IMR-90 (cell line): ENCODE measurements at places on chromosomes 5 and 9. TPM values are rescaled to one million over a fixed set of nuclear protein-coding genes. Genes with fewer than 3 reads are reported as not detected.

DNA sequence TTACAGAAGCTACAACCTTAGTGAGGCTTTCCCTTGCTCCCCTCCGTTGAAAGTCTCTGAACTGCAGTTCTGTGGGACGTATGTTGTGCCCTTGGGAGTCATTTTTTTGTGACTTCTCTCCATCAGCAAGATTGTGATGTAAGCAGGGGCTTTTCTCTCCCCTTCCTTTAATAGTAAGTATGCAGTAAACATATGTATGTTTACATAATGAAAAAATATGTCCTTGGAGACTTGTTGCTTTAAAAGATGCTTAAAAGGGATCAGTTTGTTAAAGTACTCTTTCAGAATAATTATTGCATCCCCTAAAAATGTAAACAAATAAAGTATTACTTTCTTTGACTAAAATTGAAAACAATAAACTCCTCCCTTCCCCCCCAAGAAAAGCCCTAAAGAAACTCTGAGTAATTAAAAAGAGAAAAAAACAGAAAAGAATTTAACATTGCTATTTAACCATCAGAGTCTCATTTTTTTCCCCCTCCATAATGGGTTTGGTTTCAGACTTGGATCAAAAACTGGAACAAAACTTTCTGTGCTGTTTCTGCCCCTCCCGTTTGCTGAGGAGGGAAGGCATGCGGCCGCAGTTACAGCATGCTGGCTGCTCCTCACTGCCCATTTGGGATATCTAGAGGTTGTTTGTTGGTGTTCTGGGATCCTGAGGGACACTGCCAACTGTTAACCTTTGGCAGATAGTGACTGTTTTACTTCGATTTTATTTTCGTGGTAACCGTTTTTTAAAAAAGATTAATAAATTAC, 40.2 kb downstream of the TRIO start:
- no peak overlapping the region for H3K4me3 ChIP-seq
- peak overlapping the region; percentile 98 for H3K27ac ChIP-seq
- H3K27me3 ChIP-seq: no peaks in the 10 kb centered on the region
- DNase-seq: no peak
- peaks cover 51% of the 10 kb centered on the region for H3K4me1 ChIP-seq
- H3K36me3 ChIP-seq: peaks cover 8% of the 10 kb centered on the region

DNA sequence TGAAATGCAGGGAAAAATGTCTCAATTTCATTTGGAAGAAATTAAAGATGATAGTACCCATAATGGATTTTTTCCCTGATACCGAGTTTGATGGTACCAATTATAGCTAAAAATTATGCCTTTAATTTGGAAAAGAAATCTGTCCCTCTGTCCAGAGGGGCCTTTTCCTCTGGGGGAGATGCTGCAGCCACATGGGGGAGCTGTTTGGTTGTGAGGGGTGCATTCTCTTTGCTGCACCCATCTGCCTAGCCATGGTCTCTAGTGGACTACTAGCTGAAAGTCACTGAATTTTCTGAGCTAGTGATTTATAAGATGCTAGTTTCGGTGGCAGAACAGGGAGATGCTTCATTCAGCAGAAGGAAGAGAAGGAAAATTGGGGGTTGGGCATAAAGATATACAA, 9.6 kb downstream of the SEC61B start:
- H3K27ac ChIP-seq: no peak overlapping the region
- DNase-seq: peak; percentile 11
- no peak overlapping the region for H3K4me3 ChIP-seq
- peaks cover 32% of the 10 kb centered on the region for H3K36me3 ChIP-seq

GRCh38 chr5:59260200-59260599, 633.3 kb downstream of the PDE4D start:
- no peaks in the 10 kb centered on the region for H3K36me3 ChIP-seq
- H3K4me3 ChIP-seq: no peak overlapping the region
- DNase-seq: no peak
- no peaks in the 10 kb centered on the region for H3K27me3 ChIP-seq
- H3K4me1 ChIP-seq: no peaks in the 10 kb centered on the region
- H3K27ac ChIP-seq: no peak overlapping the region

Gene FYB1
- not detected in 2 replicates for polyA plus RNA-seq

DNA sequence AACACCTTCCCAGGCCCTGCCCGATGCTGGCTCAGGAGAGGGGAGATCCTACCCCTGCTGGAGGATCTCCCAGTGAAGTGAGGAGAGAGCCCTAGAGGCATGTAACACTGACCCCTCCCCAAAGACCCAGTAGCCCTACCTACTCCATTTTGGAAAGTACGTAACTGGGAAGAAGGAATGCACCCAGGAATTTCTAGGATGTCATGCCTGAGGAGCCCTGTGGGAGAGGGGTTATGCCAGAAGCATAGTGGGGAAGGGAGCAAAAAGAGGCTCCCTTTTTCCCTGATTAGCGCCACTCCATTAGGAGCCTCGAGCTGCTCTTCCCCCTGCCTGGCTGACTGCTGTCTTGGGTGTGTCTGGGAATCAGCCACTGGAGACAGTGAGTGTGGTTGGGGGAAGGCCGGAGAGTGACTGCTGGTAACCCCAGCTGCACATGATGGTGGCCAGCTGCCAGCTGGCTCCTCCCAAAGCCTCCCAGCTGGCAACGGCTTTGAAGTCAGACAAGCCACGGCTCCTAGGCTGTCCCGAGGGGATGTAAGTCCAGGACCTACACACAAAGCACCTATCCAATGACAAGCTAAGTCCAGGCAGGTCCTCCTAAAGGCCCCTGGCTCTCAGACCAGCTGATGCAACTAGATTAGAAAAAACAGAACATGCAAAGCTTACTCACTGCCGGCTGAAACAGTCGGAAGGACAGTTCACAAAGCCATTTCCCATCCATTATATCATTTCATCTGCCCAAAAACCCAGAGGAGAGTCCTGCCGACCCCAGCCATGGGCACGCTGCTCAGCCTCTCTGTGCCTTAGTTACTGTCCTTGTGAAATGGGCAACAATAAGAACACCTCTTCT, 136.5 kb upstream of the ABCA1 start:
- peak overlapping the region; percentile 97 for H3K27ac ChIP-seq
- H3K4me3 ChIP-seq: no peak overlapping the region
- peaks cover 21% of the 10 kb centered on the region for H3K4me1 ChIP-seq
- peak; percentile 97 for DNase-seq
